ENCODE measurements at places on chromosomes 13 and 19. TPM values are rescaled to one million over a fixed set of nuclear protein-coding genes. Genes with fewer than 3 reads are reported as not detected.

GRCh38 chr13:109760951-109761350 is 25.4 kb downstream of the IRS2 start:
- DNase-seq, result no peak

- no peak for DNase-seq
These were observed 10.1 kb downstream of the PAK4 start for GRCh38 chr19:39135701-39136100.

GRCh38 chr13:106143392-106143791 is 392.1 kb downstream of the EFNB2 start:
- no peak for DNase-seq

DNA sequence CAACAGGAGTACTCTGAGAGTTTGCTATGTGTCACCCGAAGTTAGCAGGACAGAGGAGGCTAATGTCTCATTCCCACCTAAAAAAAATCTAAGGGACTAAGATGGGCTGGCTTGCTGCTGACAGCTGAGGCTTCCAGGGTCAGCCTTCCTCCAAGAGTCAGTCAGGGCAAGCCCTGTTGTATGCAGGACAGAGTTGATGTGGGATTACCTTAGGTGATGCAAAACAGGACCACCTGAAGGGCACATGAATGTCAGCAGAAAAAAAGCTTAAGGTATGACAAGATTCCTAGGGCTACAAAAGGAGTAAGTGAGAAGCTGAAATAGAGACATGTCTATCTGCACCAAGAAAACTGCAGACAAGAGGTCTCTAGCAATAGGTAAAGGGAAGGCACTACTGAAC is 151.5 kb downstream of the NHLRC3 start:
- no peak for DNase-seq

GRCh38 chr13:46665633-46666482 is 112.9 kb downstream of the LRCH1 start:
- no peak for DNase-seq

DNA sequence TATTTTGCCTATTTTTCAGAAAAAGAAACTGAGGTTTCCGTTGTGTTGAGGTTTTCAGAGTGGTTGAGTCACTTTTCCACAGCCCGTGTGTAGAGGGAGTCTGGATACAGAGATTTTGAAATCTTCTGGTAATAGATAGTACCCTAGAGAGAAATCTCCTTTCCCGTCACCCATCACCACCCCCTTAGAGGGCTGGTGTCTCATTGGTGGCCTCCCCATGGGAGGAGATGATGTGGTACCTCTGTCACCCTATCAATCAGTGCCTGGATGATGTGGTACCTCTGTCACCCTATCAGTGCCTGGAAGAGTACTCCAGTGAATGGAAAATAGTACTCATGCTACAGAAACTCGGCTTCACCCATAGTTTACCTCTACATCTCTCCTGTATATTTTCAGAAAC is 42.2 kb upstream of the SERP2 start:
- no peak for DNase-seq

Gene ZNF69
- total RNA-seq, result 5.0 TPM

Gene GPR12
- total RNA-seq, result not detected

Gene RASGRP4
- not detected for total RNA-seq

Gene CASP14
- total RNA-seq, result not detected
